ENCODE measurements at places on chromosomes 5 and 9.

DNA sequence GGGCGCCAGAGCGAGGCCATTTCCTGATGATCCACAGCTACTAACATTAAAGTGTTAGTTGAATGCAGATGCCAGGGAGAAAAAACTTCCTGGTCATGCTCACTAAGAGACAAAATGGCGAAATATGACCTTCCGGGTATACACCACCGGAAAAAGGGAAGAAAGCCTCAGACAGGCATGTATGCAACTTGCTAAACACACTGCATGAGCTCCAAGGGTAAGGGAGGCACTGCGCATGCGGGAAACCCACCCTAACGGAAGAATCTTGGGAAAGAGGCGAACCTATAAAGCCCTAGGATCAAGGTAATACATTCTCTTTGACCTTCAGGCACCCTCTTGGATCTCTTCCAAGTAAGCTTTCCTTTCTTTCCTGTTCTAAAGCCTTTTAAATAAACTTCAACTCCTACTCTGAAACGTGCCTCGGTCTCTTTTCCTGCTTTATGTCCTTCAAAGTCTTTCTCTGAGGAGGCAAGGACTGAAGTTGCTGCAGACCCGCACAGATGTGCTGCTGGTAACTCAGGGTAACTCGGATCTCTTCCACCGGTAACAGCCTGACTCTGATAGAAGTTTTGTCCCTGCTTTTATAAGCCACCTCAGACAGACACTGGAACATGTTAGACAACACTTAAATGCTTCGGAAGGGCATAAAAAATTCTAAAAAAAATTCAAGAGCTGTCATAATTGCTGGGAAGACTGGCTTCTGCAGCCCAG is 64.9 kb downstream of the DTWD2 start:
- no peak for DNase-seq

DNA sequence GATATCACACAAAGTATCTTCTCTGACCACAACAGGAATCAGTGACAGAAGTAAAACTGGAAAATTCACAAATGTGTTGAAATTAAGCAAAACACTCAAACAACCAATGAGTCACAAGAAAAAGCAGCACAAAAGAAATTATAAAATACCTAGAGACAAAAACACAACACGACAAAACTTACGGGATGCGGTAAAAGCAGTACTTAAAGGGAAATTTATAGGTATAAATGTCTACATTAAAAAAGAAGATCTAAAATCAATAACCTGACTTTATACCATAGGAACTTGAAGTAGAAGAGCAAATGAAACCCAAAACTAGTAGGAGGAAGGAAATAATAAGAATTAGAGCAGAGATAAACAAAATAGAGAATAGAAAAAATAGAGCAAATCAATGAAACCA is 2.8 kb upstream of the WDR41 start:
- no peak for DNase-seq

GRCh38 chr9:126341902-126342301 is 15.3 kb downstream of the MVB12B start:
- DNase-seq: no peak

- no peak for DNase-seq
Observed at GRCh38 chr9:99922711-99923030, 16.2 kb downstream of the STX17 start.

GRCh38 chr9:74282526-74283253 is 214.4 kb upstream of the RORB start:
- DNase-seq: no peak

DNA sequence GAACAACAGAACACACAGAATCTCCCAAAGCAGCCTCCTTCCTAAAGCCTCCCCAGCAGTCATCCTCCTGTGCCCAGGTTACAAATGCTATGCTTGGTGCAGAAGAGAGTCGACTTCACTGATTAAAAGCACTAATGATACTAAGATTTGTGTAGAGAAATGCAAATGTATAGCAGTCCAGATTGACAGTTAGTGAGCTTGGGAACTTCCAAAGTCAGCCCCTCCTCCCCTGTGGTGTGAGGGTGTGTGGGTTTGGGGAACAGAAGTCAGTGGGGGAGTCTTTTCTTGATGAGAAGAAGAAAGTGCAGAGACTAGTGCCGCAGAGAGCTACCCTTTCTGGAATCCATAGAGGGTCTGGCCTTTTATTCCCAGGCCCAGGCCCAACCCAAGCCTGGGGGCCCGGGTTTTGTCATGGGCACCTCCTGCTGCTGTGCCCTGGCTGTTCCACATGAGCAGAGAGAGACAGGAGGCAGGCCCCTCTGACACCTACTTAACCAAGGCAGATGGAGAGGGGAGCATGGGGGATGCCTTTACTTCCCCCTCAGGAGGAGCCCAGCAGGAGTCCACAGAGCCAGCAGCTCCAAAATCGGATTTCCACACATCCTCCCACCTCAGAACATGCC is 173.3 kb downstream of the DENND1A start:
- DNase-seq: no peak
